Activated CD4-positive, alpha-beta T cell treated with anti-CD3 and anti-CD28 coated beads, Interleukin-2, amount 50 U/mL, for 48 hours (primary cell): ENCODE measurements at places on chromosomes 4 and X.

DNA sequence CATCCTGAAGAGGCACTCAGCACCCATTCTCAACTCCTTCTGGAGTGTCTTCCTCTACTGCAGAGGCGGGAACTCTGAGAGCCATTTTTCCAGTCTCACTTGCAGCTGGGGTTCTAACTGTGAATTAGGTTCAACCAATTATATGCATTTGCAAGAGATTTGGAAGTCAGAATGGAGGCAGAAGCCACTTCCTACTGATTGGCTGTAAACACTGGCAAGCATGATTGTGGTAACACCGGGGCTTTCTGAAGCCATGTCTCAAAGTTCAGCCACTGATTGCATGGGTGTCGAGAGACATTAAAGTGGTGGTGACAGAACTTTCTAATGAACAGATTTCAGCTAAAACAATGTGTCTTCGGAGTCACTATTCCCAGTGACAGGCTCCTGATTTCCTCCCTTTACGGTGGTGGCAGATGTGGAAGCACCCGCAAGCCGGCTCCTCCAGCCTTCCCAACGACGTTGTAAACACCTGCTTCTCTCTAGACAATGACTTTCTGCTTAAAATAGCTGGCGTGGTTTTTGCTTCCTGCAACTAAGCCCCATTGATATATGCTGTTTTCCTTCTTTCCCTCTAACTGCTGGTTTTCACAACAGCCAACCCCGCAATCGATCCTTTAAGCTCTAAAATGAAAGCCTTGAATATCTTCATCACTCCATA is 92.0 kb downstream of the IRF2 start:
- no peak for DNase-seq

GRCh38 chr4:118765399-118765798 is 70.5 kb downstream of the SEC24D start:
- DNase-seq: no peak

DNA sequence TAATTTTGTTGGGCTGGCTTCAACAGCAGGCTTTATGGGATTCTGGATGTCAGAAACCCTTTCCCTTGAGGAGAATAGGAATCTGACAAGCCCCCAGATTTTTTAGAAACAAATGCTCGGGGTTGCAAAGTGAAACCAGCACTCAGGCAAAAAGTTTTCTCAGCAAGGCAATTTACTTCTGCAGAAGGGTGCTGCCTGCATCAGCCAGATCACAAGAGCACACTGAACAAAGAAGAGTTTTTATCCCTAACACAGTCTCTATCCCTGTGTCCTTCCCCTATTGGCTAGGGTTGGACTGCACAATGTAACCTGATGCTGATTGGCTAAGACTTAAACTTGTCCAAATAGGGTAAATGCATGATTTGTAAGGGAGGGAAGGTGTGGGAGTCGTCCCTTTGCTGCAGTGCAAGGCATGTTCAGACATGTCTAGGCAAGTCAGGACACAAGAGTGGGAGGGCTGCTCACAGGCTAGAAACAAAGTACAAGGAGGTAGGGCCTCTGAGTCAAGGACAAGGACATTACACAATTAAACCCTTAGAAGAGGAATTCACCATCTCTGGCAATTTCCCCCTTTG is 175.8 kb downstream of the CCNG2 start:
- DNase-seq: no peak

DNA sequence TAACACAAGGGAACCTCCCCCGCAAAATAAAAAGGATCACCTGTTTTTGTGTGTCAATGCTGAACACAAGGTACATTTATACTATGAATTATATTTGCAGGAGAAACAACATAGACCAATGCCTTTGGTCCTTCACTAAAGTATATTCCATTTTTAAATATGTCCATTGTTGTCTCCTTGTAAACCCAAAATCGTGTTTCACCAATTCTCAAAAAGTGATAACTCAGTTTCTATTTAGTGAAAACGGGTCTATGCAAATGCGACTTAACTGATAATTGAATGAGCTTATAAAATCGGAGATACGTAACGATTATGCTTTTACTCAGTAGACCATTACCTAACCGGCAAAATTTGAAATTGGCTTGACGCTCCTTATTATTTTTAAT is 2.1 kb downstream of the BRWD3 start:
- no peak for DNase-seq

DNA sequence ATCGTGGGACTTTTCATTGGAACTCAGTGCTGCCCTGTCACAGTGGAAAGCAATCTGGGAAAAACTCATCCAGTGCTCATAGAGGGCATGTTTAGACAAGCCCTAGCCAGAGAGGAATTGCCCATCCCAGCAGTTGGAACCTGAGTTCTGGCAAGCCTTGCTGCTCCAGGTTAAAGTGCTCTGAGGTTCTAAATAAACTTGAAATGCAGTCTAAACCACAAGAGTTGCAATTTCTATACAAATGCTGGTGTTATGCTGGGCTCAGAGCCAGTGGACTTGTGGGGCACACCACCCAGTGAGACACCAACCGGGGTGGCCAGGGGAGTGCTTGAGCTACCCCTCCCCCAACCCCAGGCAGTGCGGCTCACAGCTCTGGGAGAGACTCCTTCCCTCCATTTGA is 142.8 kb upstream of the PPP1R2C start:
- DNase-seq: no peak

DNA sequence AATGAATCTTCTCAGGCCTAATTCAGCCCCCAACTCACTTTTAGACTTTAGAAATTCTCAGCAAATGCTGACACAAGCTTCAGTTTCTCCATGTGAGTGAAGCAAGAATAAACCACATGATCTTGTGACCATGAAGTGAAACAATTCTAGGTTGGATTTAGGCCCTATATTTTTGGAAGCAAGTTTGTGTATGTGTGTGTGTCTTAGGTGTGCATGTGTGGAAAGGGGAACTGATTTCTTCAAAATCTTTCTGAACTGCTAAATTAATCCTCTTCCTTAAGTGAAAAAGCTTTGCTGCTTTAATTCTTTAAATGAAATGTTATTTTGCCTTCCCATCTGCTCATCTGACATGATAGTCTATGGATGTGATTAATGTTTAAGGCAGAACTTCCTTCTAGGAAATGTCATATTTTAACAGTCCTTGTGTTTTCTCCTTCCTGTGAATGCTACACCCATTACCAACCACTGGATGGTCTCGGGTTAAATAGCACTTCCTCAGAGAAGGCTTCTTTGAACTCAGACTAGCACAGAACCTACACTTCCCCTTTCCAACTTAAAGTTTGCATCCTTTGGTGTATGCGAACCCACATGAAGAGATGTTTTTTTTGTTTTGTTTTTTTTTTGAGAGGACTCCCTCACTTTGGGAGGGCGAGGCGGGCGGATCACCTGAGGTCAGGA is 1.2 kb upstream of the TMEM144 start:
- no peak for DNase-seq

DNA sequence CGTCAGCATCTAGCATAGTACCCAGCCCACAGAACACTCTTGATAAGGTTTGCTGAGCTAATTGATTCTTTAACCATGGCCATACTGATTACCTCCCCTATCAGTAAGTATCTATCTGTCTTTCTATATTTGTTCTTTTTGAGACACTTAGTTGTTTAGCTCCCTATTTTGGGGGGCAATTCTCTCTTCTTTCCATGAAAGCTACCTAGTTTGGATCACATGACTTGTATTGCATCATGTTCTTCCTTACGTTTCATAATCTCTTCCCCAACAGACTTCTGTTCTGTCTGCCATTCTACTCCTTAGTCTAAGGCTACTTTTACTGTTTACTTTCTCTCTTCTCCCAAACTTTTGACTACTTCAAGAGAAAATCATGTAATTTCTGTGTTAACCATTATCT is 39.0 kb downstream of the TBC1D19 start:
- no peak for DNase-seq

DNA sequence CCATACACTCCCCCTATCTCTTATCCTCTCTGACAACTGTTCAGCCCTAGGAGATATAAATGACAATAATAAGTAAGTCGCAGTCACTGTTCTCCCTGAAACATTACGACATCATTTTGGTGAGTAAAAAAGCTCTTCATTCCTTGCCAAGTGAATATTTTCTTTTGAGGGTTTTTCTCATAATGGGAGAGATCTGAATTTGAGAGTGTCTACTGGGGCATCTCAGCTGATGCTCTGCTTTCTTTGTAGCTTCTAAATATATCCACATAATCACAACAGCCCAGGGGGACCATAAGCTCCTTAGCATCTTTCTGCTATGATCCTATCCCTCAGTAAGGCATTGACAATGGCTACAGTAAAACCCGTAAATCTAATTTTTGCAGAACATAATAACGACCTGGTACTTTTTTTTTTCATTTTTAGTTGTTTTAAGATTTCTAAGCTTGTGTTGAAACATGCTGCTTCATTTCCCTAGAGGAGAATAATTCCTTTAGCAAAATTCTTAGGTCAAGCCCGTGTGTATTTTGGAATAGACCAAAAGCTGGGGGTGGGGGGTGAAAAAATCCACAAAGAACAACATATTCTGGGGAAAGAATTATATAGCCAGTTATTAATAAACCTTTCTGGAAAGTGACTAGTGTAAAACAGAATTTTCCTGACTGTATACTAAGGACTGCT is 78.1 kb upstream of the GPM6B start:
- no peak for DNase-seq

DNA sequence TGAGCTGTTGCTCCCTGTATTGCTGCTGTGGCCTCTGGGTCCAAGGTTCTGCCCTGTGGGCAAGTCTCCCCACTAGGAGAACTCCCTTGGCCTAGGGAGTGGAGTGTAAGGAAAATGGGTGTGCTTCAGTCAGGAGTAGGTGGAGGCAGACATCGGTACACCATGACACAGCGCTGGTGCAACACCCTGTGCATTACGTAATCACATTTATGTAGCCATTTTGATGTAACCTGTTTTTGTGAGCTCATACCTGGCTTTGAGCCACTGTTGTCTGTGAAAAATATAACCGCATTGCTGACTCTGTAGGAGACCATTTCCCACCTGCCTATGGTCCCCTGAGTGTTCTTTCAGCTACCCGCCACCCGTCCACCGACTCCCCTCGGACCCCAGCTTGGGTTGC is 700.5 kb upstream of the AGA start:
- no peak for DNase-seq

GRCh38 chr4:56272927-56273326 is 114.4 kb downstream of the AASDH start:
- DNase-seq: no peak

DNA sequence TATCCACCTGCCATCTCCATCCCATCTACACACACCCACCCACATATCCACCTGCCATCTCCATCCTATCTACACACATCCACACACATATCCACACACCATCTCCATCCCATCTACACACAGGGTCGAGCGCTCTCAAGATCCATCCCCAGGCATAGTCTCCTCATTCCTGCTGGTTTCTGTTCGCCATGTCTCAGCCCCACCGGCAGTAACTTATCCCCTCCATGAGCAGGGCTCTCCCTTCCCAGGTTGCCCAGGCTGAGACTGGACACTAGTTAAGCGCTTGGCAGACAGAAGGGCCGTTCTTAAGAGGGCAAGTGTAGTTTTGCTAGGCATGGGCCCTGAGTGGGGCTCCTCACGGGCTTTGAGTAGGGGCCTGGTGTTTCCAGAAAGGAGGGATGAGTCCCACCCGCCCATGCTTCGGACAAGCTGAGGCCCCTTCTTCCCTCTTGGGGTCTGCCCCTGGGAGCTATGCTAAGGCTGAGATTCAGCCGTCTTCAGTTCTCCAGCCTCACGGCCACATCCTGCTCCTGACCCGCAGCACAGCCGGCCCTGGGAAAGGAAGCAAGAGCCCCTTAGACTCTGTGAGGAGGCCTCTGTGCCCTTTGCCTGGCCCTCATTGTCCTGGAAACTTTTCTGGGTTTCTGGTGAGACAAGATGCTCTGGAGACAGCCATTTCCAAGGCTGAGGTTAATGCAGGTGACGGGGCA is 20.4 kb downstream of the TMEM271 start:
- no peak for DNase-seq

DNA sequence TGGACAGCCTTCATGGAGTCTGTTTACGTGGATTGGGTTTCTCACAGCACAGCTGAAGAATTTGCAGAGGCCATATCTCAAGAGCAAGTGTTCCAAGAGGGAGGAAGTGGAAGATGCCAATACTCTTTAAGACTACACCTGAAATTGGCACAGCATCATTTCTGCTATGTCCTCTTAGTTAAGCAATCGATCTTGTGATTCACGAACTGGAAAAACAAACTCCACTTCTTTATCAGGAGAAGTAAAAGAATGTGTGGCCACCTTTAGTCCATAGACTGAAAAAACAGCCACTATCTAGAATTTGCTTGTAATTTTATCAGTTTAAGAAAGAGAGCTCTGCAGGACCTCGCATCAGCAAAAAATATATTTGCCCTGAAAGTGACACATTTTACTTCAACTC is 473.1 kb upstream of the ATOH1 start:
- DNase-seq: no peak

DNA sequence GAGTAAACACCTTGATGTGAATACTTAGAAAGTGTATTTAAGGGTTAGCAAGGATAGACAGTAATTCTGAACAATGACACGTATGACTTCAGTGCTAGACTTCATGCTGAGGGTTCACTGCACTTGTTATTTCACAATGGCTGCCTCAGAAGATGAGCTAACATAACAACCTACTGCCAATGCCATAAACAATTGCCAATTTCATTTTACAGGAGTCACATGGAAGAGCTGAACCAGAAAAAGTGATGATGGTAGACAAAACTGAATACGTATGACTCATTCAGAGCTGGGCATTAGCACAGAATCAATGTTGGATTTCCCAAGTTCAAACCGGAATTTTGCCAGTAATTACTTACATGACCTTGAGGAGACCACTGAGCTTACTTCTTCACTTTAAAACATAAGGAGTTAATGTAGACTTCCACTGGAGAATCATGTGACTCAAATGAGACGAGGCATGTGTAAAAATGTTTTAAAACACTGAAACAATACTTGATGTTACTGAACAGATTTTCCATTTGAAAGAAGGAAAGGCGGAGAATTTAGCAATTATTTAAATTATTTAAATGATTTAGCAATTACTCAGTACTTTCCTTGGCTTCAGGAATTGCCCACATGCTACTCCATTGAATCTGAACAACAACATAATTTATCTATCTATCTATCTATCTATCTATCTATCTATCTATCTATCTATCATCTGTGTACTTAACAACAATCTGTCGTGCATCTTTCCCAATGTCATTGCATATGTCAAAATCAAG is 868.5 kb upstream of the SLIT2 start:
- DNase-seq: no peak

DNA sequence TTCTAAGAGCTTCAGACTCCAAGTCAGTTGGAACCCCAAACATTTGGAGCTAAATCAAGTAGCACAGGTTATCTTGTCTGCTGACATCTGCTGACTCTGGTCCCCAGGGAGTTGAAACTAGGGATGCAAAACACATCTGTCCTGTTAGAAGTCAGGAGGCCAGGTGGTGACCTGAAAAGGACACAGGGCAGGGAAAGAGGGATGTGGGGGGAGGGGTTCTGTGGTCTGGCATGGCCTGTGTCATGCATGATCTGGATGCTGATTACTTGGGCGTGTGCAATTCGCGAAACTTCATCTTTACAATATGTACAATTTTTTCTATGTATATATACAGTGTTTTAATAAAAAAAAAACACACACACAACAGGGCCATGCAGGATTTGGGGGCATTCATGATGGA is 55.3 kb downstream of the FHDC1 start:
- no peak for DNase-seq

GRCh38 chrX:153768311-153769157 is 4.5 kb downstream of the PLXNB3 start:
- DNase-seq: no peak
